ENCODE measurements at places on chromosomes 16 and 17. TPM values are rescaled to one million over a fixed set of nuclear protein-coding genes. Genes with fewer than 3 reads are reported as not detected.

TAT gene
- total RNA-seq = not detected

GRCh38 chr17:17843096-17843495 is 6.3 kb upstream of the SREBF1 start:
- DNase-seq = no peak

DNA sequence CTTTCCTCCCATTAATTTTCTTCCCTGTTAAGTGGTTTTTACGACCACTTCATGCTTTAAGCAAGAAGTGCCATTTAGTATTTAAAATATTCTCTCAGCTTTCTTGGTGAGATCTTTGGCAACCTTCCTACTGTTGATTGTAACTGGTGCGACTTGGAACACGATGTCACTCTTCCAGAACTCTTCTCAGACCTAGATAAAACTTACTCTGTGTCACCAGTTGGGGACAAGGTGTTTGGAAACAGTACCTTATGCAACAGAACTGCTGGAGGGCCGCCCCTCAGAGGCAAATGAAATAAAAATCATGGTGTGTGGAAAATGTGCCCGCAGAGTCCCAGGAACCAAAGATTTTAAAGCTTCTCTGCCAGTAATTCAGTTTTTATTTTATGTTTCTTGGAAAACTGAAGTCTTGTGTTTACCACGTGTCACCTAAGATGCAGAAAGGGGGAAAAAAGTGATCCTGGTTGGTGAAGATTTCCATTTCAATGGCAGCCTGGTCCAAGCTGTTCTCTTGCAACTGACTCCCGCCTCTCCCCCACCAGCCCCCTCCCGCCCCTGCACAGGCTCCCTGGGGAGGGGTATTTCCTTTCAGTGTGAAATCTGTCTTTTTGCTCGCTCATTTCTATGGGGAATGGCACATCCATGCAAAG is 7.2 kb upstream of the HSD11B2 start:
- no peak for DNase-seq

- no peak for DNase-seq
Observed at GRCh38 chr16:983044-984030, 1.8 kb downstream of the SOX8 start.

DNA sequence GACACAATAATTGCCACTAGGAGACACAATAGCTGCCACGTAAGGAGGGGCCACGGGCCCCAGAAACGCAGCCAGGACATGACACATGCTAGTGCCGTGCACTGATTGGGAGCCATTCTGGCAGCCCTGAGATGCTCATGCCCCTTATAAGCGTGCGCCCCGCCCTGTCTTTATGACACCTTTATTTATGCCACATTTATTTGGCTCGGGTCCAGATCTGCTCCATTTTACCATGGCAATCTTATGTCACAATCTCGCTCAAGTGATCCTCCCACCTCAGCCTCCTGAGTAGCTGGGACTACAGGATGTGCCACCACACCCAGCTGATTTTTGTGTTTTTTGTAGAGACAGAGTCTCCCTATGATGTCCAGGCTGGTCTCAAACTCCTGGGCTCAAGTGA is 43.8 kb upstream of the NF1 start:
- DNase-seq = no peak

DNA sequence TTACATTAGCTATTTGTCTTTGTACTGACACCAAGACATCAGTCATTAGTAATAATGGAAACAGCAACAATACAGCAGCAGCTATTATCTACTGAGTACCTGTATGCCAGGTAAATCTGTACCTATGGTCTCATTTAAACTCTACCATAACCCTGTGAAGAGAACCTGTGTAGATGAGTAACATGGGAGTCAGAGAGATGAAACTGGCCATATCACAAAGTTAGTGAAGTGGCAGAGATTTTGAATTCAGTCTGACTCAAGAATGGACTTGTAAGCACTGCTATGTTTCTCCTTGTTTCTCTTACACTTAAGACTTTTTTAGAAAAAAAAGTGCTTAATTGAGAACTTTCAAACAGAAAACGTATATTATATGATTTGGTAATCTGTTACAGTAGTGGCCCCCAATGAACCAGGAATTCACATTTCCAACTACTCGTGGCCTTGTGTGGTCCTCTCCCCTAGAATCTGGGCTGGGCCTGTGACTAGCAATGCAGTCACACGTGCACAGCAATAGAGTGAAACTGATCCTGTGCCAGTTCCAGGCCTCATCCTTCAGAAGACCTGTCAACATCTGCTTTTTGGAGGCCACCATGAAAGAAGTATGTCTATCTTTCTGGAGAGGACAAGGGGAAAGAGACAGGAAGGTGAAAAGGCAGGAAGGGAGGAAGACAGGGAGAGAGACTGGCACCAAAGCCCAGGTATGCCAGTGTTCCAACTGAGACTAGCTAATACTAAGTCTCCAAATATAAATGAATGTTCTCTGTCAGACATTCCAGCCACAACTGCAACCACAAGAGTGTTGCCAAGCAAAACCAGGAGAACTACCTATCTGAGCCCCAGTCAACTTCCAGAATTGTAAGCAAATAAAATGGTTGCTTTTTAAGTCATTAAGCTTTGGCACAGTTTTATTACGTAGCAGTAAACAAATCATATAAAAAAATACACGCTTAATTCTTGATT is 12.0 kb downstream of the CRLF3 start:
- DNase-seq = no peak
